Stimulated activated CD8-positive, alpha-beta memory T cell treated with anti-CD3 and anti-CD28 coated beads, Interleukin-15, amount 100 ng/mL, for 4 hours (primary cell): ENCODE measurements at places on chromosomes 7 and 10.

- no peak for DNase-seq
Measured at GRCh38 chr7:94432817-94433216, 38.1 kb downstream of the COL1A2 start.

GRCh38 chr7:6691103-6691502 lies 15.6 kb downstream of the ZNF12 start:
- DNase-seq = no peak

GRCh38 chr10:78571286-78571685 lies 497.5 kb upstream of the ZMIZ1 start:
- no peak for DNase-seq

- no peak for DNase-seq
Measured at GRCh38 chr7:151175793-151176311, 8.4 kb upstream of the GBX1 start.

- no peak for DNase-seq
Measured at GRCh38 chr7:109898-110556, 82.3 kb upstream of the FAM20C start.

DNA sequence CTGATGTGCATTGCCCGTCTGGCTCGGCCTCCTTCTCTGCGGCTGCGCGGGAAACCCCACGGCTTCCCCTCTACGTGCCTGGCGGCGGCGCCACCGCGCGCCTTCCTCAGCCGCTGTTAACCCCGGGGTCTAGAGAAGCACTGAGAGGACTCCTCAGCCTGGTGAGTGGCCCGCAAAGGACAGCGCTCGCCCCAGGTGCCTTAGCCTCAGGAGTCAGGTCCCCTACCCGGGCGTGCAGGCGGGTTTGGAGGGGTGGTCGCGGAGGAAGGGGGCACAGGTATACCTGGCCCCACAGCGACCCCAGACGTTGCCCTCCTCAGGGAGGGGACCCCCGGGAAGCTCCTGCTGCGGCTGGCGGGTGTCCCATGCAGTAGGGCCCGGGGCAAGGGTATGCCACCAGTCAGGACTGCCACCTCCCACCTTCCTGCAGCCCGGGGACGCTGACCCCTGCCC lies 51.0 kb downstream of the ARL5B start:
- DNase-seq = no peak

DNA sequence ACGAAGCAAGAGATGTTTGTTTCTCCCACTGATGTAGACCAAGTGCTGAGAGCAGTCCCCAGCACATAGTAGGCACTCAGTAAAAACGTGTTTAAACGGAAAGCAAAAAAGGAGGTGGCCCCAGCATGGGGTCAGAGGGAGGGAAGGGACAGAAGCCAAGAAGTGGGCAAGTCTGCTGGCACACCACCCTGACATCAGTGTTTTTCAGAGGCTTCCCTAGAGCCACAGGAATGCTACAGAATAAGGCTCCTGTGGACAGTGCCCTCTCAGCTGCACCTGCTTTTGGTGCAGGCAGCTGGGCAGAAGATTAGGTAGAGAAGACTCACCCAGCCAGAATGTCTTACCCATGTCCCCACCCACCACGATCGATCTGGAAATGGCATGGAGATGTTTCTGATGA lies 8.3 kb upstream of the ANKRD1 start:
- DNase-seq = no peak

DNA sequence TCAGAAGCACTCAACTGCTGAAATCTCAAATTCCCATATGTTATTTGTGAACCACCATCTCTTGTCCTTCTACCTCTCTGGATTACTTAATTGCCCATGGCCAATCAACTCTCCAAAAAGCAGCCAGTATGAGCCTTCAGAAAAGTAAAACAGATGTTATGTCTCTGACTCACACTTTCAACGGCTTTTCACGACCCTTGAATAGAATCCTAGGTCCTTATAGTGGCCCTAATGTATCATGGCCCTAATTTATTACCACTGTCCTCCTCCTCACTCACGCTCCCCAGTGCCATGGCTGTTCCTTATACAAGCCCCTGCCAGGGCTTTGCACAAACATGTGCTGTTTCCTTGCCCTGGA lies 20.0 kb downstream of the ZNF438 start:
- no peak for DNase-seq

- DNase-seq = no peak
Measured at GRCh38 chr7:157923903-157924630, 587.3 kb downstream of the DNAJB6 start.

DNA sequence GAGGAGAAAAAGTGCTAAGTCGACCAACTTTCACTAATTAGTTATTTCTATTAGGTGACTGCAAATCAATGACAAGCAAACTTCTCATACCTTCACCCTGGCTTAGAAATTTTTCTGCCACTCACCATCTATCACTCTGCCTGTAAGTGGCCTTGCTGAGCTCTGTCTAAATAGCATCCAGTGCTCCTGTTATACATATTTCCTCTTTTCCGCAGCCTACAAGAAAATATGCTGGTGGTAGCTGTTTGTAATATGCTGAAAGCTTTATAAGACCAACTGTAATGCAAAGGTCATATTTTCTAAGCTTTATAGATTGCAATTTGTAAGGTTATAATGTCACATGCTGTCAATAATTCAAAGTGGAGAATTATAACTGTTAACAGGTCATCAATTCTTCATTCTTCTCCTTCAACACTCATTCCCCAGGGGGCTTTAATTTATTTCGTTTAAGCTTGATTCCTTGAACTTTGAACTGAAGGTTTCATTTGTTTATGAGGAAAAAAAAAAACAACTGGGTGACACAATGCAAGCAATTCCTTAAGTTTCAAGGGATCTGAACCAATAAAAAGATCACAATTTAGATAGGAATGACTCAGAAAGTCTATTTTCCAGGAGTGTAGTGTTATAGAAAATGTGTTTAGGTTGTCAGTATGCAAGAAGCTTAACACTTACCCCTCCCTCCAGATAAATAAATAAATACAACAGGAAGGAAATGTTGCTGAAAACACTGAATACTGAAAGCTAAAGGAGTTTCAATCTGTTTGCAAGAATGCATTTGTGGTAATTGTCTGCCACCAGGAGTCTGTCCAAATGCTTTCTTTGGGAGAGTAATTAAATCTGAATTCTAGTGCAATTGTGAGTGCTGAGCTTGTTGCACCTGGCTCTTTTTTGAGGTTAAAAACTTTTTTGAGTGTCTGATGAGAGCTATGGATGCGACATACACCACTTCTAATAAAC lies 183.7 kb downstream of the SORCS1 start:
- no peak for DNase-seq

DNA sequence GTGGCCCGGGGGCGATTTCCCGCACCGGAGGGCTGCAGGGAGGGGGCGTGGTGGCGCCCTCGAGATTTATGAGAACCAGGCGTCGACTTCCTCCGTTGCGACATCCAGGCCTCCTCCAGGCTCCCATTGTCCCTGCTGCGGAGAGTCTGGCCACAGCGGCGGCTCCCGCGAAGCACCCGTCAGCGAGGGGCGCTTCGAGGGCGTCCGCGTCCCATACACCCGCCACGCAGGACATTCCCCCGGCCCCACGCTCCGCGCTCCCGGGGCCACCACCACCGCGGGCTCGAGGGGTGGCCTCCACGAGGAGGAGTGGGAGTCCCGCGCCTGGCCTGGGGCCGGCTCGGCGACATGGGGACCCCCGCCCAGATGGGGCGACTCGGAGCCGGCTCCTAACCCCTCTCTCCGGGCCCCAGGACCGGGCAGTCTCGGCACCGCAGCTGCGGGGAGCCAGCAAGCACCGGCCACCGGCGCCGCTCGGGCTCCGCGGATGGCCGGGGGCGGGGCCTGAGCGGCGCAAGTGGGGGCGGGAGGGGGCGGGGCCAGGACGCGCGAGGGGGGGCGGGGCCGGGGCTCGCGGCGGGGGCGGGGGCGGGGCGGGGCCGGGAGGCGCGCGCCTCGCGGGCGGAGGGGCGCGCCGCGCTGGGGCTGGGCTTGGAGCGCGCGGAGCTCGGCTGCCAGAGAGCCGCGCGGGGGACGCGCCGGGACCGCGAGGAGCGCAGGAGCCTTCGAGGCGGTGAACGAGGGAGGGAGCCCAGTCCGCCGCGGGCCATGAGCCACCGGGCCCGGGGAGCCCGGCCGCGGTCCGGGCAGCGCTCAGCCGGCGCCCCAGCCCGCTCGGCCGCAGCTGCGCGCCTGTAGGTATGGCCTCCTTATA lies at the start of gene SH2B2:
SH2B2 (plus strand) TSS at position 632 of the 874 bp plus-strand sequence. CDS start 13,683 bp downstream, outside the sequence.
- DNase-seq = no peak

DNA sequence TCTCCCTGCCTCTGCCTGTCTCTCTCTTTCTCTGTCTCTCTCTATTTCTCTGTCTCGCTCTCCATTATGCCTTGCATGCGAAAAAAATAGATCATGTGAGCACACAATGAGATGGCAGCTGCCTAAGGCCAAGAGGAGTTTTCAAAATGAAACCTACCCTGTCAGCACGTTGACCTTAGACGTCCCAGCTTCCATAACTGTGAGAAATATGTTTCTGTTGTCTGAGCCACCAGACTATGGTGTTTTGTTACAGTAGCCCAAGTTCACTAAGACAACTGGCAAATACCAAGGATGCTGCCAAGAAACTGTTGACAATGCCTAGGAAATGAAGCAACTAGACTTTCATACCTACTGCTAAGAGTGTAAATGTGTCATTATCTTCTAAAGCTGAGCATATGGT lies 70.6 kb upstream of the PLXDC2 start:
- no peak for DNase-seq

DNA sequence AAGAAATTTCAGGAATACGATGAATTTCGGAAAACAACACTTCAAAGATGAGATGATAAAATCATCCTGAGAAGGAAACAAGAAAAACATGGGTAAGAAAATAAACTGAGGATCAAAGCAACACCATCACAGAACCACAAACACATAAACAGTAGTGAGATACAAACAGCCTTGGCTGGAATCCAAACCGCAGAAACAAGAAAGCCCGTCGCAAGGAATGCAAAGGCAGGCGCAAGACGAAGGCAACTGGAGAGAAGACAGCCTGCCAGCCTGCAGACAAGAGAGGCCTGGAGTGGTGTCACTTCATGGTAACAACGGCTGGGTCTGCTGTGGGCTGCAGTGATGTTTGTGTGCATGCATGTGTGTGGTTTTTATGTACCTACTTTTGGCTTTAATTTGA lies 61.8 kb upstream of the DRGX start:
- no peak for DNase-seq

GRCh38 chr7:33809228-33809627 lies 96.1 kb upstream of the BMPER start:
- DNase-seq = no peak

GRCh38 chr7:32335107-32335506 lies 155.1 kb downstream of the LSM5 start:
- no peak for DNase-seq

GRCh38 chr10:77084431-77085144 lies 553.0 kb downstream of the KCNMA1 start:
- no peak for DNase-seq

DNA sequence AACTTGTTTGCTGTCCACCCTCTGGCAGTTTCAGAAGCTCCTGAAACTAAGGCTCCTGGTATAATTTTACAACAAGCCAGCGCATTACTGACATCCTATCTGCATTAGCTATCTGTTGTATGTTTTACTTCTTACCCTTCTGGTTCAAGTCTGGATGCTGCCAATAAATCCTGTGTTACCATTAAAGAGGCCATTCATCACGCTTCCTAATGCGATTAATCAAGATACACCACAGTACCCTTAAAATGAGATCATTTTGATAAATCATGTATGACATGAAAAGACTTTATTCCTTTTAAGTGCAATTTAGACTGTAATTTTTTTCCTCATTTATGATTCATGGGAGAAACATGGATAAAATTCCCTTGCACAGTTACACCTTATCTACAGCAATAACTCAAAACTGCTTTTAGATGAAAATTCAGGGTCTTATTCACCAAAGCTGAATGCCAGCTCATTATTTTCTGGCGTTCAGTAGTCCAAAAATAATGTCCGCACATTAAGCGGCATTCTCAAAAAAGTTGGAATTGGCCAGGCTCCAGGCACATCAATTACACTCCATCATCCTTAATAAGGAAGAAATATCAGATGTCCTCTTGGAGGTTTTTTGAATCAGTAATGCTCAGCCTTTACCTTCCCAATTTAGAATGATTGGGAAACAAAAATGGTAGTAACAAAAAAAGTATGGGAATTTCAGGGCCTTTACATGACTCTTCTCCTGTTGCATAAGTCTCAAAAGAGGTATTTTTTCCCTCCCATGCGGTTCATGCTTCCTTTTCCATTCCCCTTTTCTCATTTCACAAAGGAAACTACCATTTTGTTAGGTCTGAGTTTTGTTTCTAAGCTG lies 878.5 kb downstream of the LRMDA start:
- no peak for DNase-seq
